ENCODE measurements at places on chromosomes 12 and 14. TPM values are rescaled to one million over a fixed set of nuclear protein-coding genes. Genes with fewer than 3 reads are reported as not detected.

GRCh38 chr12:9706086-9706685, 26.7 kb downstream of the CLECL1 start:
- DNase-seq: no peak

DNA sequence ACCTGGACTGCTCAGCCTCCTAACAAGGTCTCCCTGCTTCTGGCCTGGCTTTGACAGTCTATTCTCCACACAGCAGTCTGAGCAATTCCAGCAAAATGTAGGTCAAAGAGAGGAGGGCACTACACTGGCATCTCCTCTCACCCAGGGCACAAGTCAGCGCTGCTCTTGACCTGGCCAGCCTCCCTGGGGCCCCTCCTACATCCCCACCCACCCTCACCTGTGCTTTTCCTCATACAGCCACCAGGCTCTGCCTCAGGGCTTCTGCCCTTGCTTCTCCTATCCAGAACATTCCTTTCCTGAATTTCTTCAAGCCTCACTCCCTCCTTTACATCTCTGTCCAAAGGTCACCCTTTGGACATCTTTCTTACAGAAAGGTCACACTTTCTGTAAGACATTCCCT, 33.7 kb downstream of the GALNT4 start:
- DNase-seq: no peak

GRCh38 chr12:1367331-1368291, 226.8 kb downstream of the FBXL14 start:
- DNase-seq: no peak

GRCh38 chr12:115001571-115002180, 317.7 kb upstream of the TBX3 start:
- DNase-seq: no peak

- DNase-seq: peak; percentile 98
These were observed 102.1 kb downstream of the TMEM117 start for GRCh38 chr12:43937947-43938346.

DNA sequence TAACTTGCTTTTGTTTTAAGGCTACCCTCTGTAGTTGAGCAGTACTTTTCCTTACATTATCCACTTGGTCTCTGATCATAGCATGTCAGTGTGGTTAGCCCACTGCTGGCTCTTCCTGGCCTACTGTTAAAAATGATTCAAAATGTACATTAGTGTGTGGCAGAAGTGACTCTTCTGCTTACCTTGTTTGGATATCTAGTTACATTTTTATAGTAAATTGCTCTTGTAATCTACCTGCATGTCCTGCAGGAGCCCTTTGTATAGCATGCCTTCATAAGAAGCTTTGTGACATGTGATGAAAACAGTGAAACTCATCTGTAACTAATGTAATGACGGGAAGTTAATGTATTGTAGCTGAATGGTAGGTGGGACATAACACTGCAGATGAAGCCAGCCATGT, 8.1 kb downstream of the SPATS2 start:
- no peak for DNase-seq

DNA sequence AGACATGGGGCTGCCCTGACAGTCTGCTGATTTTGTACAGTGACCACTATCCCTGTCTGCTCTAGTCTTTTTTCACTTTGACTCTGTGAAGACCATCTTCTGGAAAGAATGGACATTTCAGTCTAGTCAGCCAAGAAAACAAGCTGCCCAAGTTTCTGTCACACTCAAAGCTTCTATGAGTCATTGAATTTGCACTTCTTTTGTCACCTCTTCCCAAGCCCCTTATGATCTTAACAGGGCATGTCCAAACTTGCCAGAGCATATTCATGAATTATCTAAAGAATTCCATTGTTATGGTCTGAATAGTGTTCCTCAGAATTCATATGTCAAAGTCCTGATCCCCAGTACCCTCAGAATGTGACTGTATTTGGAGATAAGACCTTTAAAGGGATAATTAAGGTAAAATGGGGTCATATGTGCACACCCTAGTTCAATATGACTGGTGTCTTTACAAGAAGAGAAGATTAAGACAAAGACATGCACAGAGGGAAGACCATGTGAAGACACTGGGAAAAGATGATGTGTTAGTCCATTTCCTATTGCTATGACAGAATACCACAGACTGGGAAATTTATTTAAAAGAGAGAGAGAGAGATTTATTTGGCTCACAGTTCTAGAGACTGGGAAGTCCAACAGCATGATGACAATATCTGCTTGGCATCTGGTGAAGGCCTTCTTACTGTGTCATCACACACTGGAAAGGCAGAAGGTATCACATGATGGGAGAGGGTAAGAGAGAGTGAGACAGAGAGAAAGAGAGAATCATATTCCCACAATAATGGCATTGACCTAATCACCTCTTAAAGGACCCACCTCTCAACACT, 242.6 kb downstream of the BTG1 start:
- no peak for DNase-seq

GRCh38 chr12:122067966-122068365, 10.6 kb upstream of the MLXIP start:
- no peak for DNase-seq

The SSTR1 gene
- not detected for total RNA-seq

The AJUBA gene
- total RNA-seq: 8.5 TPM

The RFLNA gene
- total RNA-seq: not detected

All from SK-MEL-5 (cell line).